ENCODE measurements at places on chromosomes 5 and 9.

GRCh38 chr9:129254566-129255287 lies 76.7 kb upstream of the IER5L start:
- DNase-seq, result no peak

DNA sequence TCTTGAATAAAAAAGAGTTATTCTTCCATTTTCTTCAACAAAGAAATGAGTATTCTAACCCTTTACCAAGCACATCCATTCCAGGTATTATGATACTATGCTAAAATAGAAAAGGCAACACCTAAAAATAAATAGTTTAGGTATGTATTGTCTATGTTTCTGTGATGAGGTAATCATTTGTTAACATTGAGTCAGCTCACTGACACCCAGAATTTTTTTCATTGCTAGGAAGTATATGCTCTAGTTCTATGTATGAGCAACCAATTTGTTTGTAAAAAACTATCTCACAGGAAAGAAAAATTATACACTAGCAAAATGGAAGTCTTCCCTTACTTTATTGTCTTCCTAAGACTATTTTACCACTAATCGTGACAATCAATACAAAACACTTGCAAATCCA lies 615.6 kb upstream of the GRIN3A start:
- no peak for DNase-seq

DNA sequence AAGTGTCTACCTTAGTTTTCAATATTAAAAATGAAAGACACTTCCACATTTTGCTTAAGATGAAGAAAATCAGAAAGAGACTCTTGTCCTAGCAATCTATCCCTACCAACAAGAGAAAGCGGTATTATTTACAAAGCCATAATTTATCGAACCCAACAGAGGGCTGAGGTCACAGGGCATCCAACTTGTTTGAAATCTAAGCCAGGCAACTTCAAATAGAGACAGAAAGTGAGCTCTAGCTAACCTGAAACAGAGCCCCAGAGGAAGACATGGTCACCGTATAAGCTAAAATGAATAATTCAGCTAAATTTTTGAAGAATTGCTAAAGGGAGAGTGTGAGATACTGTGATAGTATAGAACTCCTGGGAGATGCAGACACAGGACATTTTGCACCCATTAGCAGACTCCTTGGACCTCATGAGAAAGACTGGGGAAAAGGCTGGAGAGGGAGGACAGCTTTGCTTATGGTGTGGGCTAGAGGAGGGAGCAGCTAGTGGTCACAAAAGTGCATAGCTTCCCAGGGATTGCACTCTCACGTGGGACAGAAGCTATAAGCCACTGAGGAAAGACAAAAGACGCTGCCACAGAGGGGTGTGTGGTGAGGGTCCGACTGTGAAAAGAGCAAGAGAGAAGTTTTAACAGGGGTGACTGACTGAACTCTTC lies 624.2 kb upstream of the GRIN3A start:
- no peak for DNase-seq

GRCh38 chr9:130997925-130998596 lies 10.9 kb upstream of the LAMC3 start:
- peak; percentile 89 for DNase-seq

- DNase-seq, result no peak
Measured at GRCh38 chr9:109739760-109740159, 40.2 kb upstream of the PALM2AKAP2 start.

- no peak for DNase-seq
Measured at GRCh38 chr9:94443032-94443722, 111.7 kb upstream of the PCAT7 start.

DNA sequence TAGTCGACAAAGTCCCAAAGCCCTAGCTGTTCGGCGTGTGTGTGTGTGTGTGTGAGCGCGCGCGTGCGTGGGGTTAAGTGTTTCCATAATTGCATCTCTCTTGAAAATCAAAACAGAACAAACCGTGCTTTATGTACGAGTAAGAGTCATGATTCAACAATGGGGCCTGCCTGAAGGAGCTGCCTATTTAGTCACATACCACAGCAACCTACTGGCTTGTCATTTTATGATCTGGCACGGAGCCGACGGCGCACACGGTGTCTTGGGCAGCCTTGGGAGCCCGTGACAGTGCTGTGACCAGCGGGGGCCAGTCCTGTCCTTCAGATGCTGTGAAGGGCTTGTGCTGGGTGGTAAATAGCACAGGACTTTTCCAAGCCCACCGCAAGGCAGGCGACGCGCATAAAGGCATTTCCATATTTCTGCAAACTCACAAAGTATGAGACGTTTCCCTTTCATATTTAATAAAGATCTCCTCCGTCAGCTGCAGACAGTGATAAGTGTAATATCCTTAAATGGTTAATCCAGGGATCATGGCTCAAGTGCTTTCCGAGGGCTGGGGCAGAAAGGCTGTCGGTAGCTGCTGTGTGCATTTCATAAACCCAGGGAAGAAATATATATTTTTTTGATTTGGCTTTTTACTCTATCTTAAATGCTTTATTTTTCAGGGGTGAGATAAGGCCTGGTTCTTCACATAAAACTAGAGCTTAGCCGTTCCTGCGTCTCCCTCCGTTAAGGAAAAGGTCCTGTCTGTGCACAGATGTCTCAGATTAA lies 270.2 kb upstream of the IRX1 start:
- no peak for DNase-seq

DNA sequence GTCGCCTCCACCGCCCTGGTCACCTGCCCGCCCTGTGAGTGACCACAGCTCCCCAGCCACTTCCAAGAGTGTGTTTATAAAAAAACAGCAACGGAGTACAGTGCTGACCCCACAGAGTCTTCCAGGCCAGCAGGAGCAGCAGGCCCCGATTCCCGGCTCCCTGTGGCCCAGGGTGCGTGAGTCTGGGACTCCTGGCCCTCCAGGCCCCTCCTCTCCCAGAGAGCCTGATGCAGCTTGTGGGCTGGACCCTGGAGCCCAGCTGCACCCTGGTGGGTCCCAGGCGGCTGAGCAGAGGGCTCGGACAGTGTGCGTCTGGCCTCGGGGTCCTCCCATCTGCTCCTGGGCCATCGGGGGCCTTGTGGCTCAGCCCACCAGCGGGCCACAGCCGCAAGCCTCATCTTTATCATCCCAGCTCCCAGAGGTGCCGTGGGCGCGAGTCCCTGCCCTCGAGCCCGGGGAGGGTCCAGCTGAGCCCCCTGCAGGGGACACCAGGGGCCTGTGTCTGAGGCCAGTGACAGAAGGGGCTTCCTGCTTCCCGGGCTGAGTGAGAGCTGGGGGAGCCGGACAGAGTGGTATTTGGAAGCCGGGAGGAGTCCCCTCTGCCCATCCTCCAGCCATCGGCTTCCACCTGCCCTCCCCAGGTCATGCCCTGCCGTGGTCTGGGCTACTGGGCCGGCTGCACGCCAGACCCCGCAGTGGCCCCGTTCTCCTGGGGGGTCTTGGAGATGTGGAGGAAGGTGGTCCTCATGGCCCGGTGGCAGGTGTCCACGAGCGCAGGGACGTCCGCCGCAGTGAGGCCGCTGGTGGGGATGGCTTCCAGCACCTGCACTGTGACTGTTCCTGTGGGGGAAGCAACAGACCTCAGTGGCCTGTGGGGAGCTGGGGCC lies 10.6 kb downstream of the EGFL7 start:
- no peak for DNase-seq

DNA sequence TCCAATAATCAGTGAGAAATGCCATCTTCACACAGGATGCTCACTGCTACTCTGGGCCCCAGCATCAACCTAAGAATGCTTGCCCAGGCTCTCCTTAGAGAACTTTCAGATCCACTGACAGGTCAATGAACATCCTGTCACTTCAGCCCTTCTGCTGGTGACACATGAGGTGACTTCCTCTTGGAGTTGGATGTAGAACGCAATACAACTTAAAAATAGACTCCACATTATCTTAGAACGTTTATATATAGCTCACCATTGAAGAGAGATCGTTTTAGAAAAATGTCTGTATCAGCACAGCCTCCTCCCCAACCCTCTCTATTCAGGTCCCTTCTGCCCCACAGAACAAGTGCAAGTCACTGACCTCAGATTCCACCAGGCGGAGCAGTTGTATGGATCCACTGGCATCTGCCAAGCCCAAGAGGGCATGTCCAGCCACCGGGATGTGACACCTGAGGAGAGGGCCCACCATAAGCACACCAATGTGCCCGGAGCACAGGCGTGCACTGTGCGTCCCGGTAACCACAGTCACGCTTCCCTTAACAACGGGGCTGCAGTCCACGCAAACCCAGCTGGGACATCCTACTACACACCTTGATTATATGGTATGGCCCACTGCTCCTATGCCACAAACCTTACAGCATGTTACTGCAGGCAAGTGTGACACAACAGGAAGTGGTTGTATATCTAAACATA lies 2.9 kb downstream of the DPH7 start:
- no peak for DNase-seq

DNA sequence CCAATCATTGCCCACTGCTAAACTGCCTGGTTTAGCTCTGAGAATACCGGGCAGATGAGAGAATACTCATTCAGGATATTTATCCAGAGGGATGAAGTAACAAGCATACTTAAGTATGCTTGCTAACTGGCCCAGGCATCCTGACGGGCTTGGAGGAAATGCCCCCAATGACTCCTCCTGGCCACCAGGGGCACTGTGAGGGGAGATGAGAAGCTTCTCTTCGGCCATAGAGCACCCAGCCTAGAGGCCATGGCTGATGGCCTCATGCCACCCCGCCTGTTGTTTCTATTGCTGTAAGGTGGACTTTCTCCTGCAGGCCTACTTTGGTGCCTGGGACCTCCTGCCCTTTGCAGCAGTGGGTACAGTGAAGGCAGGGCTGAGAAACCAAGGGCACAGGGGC lies 134.5 kb upstream of the FSTL4 start:
- peak; percentile 32 for DNase-seq

- DNase-seq, result no peak
Measured at GRCh38 chr9:6545017-6545691, 100.4 kb downstream of the GLDC start.

GRCh38 chr9:95317119-95317892 lies at the start of gene FANCC:
FANCC (minus strand) TSS chr9:95317709; CDS start chr9:95249291, 68,418 bp downstream.
- peak; percentile 82 for DNase-seq

- no peak for DNase-seq
Measured at GRCh38 chr9:38025166-38025565, 43.9 kb downstream of the SHB start.

GRCh38 chr9:101455656-101456240 lies 20.2 kb upstream of the ALDOB start:
- DNase-seq, result no peak

DNA sequence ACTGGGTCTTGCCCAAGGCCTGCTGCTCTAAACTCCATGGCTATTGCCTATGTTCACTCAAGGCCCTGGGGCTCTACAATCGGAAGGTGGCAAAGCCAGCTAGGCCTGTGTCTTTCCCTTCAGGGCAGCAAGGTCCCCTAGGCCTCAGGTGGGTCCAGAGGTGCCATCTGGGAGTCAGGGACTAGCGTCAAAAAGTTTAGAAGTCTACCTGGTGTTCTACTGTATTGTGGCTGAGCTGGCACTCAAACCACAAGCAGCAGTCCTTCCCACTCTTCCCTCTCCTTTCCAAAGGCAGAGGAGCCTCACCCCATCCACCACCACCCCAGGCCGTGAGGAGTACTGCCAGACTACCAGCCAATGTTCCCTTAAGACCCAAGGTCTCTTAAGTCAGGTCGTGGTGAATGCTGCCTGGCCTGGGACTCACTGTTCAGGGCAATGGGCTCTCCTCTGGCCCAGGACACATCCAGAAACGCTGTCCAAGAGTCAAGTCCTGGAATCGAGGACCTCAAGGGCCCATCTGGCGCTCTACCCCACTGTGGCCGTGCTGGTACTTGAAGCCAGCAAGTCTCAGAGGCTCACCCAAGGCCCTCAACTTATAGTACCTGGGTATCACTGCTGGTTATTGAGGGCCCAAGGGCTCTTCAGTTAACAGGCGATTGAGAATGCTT lies 13.0 kb upstream of the SARDH start:
- DNase-seq, result no peak

GRCh38 chr5:97877588-97877987 lies 694.5 kb upstream of the RIOK2 start:
- no peak for DNase-seq

GRCh38 chr9:70816316-70816715 lies 305.1 kb downstream of the TRPM3 start:
- no peak for DNase-seq

- DNase-seq, result no peak
Measured at GRCh38 chr5:3389471-3390026, 206.1 kb upstream of the IRX1 start.

- DNase-seq, result no peak
Measured at GRCh38 chr9:338602-339001, 123.9 kb downstream of the DOCK8 start.

- DNase-seq, result no peak
Measured at GRCh38 chr5:74169701-74170100, 470.8 kb downstream of the ENC1 start.

DNA sequence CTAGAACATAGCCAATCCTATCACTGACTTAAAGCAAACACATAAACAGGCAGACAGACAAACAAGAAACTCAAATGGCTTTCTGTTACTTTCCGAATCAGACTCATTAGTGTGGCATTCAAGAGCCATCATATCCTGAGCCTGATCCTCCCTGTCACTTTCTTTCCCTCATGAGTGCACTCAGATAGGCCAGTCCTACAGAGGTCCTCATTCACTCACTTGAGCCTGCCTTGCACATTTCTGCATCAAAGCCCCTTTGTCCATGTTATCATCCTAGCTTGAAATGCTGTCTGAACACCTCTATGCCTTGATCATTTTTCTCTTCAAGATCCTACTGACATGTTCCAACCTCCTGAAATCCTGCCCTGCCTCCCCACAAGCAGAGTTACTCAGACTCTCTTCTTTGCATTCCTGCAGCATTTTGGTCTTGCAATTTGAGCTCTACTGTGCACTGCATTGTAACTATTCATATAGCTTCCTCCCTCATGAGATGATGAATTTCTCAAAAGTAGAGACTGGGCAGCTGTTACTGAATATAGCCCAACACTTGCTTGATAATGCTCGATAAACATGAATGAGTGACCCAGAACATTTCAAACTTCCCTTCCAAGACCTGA lies 126.9 kb downstream of the PALM2AKAP2 start:
- DNase-seq, result no peak

DNA sequence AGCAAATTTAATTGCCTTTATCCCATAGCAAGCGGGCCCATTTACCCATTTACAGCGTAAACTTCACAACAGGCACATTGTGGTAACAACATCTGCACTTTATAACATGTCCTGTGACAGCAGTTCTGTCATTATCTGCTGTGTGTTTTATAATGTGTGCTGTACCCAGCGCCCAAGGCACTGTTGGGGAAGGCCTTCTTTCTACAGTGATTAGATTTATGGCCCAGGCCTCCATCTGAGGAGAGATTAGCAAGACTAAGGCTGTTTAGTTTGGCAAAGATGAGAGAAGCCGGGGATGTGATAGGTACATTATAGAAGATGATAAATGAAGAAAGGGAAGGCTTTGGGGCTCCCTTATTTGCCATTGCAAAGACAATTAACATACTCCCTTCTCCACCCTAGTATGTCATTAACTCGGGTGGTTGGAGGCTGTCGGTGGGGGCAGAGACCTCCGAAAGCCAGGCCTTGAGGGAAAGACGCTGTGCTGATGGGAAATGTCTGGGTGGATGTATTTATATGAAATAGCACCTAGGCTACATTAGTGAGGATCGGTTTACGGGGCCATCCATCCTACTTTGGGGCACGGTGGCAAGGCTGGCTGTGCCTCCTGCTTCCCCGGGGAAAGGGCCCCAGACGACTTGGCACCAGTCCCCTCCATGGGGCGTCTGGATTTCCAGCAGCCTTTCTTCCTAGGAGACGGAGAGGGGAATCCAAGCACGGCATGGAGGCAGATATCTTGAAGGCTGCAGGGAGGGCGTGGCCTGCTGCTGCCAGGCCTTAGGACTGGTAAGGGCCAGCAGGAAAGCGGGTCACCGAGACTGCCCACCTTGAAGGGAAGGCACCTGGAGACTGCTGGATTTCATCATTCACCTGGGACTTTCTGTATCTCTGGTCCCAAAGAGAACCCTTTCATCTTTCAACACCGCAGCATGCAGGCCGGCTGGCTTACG lies 64.3 kb upstream of the PTCH1 start:
- no peak for DNase-seq

GRCh38 chr5:124902097-124902821 lies 155.8 kb upstream of the ZNF608 start:
- DNase-seq, result peak; percentile 30
